ENCODE measurements at places on chromosomes 1 and 21.

DNA sequence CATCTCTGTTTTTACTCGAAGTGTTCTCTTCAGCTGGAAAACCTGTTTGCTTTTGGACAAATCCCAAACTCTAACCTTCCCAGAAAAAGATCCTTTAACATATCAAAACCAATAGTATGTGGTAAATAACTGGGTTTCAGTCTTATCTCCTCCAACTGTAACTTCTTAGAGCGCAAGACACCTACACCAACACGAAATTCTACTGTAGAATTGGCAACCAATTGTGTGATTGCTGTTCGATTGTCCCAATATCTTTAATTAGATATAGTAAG is 5.8 kb upstream of the MPZL1 start:
- DNase-seq: no peak

DNA sequence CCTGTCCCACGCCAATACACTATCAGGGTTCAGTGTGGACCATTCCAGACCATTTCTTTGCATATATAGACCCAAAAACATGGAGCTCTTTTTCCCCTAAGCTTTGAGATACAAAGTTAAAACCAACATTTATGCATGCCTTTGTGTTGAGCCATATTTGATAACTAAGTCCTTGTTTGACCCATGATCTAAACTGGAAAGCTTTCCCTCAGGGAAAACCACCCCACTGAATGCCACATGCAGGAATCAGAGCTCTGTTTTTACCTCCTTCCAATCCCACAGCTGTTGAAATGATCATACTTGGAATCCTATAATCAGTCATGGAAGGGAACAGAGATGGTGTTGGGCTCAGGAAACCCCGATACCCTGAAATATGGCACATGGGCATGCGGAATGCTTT is 14.8 kb upstream of the SLC45A1 start:
- no peak for DNase-seq

DNA sequence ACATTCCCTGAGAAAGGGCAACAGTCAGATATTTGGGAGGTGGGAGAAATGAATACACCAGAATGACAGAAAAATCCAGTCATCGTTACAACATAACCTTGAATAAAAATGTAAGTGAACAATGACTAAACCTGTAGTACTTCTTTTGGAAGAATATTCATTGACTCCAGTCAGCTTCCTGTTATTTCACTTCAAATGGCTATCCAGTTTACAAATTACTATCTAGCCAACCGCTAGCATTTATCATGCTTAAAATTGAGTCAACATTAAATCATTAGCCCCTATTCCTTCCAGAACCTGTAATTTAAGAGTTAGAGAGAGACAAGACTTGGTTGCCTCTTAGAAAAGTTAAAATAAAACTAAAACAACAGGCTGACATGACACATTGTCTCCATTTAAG is 33.6 kb downstream of the WLS start:
- no peak for DNase-seq

GRCh38 chr1:115288591-115289198 is 49.4 kb downstream of the NGF start:
- no peak for DNase-seq

DNA sequence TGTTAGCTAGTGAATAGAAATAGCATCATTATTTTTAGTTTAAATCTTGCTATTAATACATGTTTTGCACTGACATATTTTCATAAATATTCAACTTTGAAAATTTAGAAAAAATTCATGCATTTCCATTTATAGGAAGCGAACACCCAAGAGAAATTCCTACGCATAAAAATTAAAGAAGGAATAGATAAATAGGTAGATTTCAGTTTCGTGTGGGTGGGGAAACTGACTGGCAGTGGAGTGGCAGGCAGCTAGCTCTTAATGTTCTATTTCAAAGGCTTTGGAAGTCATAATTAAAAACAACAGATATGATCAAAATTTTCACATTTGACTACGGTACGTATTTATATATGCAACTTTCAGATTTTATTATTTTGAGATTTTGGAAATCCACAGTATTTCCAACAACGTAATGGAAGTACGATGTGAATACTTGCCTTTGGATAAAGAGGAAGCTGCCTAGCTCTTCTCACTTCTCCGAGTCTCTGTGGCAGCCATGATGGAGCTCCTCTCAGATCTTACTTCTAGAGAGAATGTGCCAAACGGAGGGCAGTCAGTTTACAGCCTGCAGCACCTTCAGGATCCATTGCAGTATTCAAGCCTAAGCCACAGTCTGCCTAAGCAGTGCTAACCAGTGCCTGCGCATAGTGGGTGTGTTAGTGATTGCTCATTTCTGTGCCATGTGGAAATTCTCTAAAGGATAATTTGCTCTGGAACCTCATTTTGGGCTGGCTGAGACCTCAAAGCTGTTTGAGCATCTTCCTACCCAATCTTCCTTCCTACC is 62.9 kb upstream of the RGS4 start:
- no peak for DNase-seq

- peak; percentile 90 for DNase-seq
These were observed 524 bp downstream of the TP53BP2 start for GRCh38 chr1:223845037-223845809.

- DNase-seq: no peak
These were observed 5.4 kb upstream of the NBPF1 start for GRCh38 chr1:16618719-16619118.
